ENCODE measurements at places on chromosomes 2 and 18.

DNA sequence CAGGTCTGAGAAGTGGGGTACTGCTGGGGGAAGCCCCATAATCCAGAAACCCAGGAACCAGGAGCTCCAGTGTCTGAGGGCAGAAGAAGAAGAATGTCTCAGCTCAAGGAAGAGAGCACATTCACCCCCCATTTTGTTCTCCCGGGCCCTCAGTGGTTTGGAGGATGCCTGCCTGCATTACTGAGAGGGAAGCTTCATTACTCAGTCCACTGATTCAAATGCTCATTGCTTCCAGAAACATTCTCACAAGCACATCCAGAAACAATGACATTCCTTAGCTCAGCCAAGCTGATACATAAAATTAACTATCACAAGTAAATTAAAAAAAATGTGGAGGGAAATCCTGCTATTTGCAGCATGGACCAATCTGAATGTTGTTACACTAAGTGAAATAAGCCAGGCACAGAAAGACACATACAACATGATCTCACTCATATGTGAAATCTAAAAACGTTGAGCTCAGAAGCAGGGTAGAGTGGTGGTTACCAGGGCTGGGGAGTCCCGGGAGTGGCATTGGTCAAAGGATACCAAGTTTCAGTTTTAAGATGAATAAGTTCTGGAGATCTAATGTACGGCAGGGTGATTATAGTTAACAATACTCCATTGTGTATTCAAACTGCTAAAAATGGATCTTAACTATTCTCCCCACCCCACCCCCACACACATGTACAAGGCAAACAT, 459.3 kb downstream of the GALR1 start:
- DNase-seq, result no peak

DNA sequence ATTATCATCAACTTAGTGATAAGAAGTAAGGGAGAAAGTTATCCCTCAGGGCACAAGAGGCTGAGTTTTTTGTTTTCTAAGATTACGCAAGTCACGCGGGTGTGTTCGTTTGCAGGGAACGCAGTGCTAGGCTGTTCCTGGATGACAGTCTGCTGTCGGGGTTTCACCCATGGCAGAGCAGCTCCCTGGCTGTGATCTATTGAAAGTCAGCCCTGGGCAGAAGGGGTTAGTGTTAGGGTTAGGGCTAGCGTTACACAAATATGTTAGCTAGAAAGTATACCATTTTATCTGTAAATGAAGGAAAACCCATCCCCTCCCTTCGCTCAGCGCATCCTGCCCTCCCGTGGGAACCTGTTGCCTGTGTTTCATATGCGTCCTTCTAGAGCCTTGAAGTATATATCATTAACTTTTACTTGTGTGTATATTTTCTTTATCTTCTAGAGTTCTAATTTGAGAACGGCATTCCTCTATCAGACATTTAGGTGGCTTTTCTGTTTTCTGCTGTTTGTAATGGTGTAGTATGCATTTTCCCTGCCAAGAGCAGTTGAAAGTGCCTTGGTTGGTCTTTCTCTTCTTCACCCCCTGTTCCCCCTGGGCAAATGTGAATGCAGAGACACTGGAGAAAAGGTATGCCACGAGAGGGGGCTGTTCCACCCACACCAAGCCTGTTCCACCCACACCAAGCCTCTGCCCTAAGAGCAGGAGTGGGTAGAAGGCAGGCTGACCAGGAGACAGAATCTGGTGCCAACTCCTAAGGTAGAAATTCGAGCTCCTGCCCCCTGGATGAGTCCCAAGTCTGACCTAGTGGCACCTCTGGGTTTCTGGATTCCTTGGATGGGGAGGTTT, 47.0 kb downstream of the ARMC9 start:
- DNase-seq, result no peak

DNA sequence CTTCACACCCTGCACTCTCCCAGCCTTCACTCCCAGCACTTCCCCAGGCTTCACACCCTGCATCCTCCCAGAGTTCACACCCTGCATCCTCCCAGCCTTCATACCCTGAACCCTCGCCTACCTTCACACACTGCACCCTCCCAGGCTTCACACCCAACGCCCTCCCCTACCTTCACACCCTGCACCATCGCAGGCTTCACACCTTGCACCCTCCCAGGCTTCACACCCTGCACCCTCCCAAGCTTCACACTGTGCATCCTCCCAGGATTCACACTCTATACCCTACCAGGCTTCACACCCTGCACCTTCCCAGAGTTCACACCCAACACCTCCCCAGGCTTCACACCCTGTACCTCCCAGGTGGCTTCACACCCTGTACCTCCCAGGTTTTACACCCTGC, 448.7 kb upstream of the MYT1L start:
- no peak for DNase-seq

DNA sequence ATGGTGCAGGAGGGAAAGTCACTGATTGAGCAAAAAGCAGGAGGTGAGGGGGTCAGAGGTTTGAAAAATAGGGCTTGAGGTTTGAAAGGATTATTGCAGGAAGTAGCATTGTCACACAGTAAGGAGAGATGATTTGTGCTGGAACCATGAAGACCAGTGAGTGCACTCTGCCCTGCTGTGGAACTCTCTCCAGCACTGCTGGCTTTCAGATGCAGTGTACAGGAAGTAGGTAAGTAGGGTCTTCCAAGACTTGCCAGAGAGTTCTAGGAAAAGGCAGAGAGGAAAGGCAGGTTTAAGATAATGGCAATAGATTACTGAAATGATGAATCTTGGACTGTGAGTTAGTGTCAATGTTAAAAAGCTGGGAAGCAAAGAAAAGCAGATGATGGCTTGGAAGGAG, 11.2 kb downstream of the SP110 start:
- DNase-seq, result no peak

DNA sequence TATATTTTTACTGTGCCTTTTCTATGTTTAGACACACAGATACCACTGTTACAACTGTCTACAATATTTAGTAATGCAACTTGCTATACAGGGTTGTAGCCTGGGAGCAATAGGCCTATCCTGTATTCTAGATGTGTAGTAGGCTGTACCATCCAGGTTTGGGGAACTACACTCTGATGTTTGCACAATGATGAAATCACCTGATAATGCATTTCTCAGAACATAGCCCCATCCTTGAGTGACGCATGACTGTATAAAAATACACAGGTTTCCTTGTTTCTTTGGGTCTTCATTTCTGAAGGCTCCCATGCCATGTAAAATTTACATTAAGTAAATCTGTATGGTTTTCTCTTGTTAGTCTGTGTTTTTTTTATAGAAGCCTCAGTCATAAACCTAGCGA, 270.9 kb upstream of the SKOR2 start:
- DNase-seq, result no peak

DNA sequence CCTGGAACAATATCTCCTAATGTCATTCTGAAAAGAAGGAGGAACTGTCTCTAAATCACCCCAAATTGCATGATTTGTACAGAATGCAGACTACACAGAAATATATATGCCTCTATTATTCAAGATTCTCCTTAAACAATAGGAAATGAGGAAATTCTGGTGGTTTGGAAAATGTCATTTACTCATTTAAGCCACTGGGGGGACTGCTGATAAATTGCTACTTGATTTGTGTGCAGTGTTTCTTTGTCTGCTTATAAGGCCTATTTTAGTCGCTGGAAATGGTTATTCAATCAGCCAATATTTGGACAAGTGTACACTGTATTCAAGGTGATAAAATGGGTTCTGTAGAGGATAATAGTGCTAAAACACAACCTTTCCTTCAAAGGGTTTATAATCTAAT, 801.9 kb upstream of the CELF4 start:
- DNase-seq, result no peak
